Tibial nerve (tissue), 4 donors: ENCODE measurements at places on chromosomes 1 and 21. TPM values are rescaled to one million over a fixed set of nuclear protein-coding genes. Genes with fewer than 3 reads are reported as not detected.

- DNase-seq: no peak
Measured at GRCh38 chr1:153799566-153800465, 24.6 kb downstream of the SLC27A3 start.

The CHODL gene
- not detected for total RNA-seq

- DNase-seq: no peak
Measured at GRCh38 chr1:178024504-178024903, 54.6 kb upstream of the SEC16B start.

DNA sequence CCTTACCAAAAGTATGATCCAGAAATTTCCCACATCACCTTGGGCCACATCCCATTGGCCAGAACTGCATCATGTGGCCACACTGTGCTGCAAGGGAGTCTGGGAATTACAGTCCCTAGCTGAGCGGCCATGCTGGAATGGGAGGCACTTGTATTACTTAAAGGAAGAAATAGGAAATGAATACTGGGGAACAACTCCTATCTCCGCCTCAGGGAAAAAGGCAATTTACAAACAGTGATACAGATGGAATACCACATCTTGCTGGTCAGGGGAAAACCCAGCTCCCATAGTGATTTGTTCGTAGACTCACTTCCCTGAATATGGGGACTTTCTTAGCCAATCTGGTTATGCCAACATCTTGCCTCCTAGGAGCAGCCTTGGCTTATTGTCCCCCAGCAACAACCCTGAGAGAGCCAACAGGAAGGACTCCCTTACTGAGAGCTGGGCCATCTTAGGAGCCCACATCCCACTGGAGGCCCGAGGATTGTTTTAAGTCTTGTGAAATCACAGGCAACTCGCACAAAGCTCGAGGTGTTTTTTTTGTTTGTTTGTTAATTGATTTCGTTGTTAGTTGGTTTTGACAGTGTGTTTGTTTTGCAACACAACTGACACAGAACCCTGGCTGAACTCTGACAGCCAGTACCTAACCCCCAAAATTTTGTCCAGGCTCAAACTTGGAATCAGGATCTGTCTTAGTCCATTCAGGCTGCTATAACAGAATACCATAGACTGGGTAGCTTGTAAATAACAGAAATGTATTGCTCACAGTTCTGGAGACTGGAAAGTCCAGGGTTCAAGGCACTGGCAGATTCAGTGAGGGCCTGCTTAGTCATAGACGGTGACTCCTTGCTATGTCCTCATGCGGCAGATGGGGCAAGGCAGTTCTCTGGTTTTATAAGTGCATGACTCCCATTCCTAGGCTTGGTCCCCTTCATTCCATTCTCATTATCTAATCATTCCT lies 14.9 kb downstream of the CDA start:
- no peak for DNase-seq

The FAM163A gene
- not detected for total RNA-seq
